Right cardiac atrium (tissue), 5 donors: ENCODE measurements at places on chromosomes 2 and 18. TPM values are rescaled to one million over a fixed set of nuclear protein-coding genes. Genes with fewer than 3 reads are reported as not detected.
A peak's percentile ranks its signal among the peaks of the same experiment; 100 is the strongest.

Gene FKBP7
- total RNA-seq = 15.6 TPM

GRCh38 chr18:68448736-68449135 is 266.2 kb downstream of the TMX3 start:
- no peak for DNase-seq

Gene VIT
- total RNA-seq = 25.0 TPM

GRCh38 chr2:239159476-239159911 is 241.3 kb downstream of the HDAC4 start:
- DNase-seq = no peak

Gene VWA3B
- 0.28 TPM for total RNA-seq

DNA sequence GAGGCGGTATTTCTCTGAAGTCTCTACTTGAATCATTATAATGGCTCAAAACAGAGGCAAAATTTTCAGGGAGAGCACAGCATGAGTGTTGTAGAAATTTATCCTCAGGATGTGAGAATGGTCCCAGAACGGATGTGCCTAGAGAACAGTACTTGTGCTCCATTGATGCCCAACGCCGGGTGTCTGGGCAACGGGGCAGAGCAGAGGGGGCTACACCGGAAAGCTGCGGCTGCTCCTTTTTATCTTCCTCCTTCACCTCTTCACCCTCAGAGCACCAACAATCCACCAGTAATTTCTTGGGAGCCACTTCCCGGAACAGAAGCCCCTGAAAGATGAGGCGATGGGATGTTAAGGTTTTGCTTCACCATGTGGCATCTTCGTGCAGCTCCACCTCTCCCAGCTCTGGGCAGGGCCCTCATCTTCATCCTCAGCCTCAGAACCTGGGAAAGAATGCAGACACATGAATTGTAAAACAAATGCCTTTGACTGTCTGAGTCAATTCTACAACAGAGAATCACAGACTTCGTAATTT is 71.5 kb downstream of the PTGR3 start:
- no peak for DNase-seq

Gene TTL
- total RNA-seq = 35.3 TPM

DNA sequence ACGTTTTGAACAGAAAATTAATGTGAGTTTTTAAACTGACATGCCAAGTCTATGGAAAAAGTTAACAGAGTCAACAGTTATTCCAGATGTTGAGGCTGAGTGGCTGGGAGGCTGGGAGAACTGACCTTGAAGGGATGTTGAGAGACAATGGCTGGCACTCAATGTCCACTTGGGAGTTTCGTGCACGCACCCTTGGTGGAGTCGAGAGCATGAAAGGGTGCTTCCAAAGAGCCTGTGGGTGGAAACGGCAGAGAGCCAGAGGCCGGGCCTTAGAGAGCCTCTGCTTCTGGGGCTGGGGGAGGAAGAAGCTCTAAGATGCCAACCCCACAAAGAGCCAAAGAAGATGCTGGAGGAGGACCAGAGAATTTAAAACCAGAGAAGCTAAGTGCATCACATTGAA is 63.4 kb upstream of the L3MBTL4 start:
- no peak for DNase-seq

GRCh38 chr2:689237-689636 is 12.0 kb upstream of the TMEM18 start:
- DNase-seq = no peak

GRCh38 chr2:205706769-205707381 is 24.6 kb downstream of the NRP2 start:
- peak; percentile 86 for DNase-seq

Gene SNTG2
- total RNA-seq = 2.0 TPM

Gene CNDP1
- total RNA-seq = not detected

- DNase-seq = no peak
These were observed 212.6 kb upstream of the PARD3B start for GRCh38 chr2:204332706-204333105.

Gene FZD7
- total RNA-seq = 15.2 TPM

GRCh38 chr2:61670591-61671501 is 132.7 kb upstream of the XPO1 start:
- peak; percentile 72 for DNase-seq

DNA sequence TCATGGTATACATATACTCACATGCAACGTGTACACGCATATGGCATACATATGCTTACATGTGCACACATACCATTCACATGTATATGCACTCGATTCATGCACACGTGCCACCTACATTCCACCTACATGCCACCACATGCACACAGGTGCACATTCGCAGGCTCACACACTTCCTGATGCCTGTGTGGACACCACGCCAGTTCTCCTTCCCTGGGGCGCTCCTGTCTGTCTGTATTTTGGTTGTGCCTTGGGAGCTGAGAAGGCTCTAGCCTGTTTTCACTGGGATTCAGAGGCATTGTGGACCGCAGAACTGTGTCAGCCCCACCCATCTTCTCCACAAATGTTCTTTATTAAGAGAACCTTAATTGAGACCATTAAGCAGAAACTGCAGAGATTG is 96.6 kb upstream of the CTDP1 start:
- no peak for DNase-seq

- no peak for DNase-seq
These were observed 551.8 kb upstream of the SOX11 start for GRCh38 chr2:5140347-5140746.

DNA sequence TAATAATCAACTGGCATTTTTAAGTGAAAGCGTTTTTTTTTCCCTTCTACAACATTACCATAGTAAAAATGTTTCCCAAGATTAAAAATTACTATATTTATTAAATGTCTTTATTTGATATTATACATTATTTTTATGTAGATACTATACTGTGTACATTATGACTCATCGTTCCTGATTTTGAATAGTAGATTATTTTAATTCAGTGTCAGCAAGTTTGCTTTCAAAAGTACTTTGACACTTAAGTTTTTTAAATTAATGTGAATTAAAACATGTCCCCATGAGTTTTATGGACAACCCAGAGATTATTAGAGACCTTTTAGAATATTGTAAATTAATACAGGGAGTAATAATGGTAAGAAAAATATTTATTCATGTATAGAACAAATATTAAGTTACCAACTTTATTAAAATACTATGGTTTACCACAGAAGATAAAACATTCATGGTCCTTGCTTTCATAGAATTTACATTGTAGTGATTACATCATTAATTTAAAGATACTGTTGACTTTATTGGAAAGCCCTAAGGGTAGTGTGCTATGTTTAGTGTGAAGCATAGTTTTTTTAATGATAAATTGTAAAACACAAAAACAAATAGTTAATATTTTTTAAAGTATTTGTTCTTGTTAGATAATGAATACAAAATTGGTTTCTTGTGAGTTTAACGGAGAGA is 21.9 kb downstream of the DYNC1I2 start:
- DNase-seq = no peak

Gene DUSP2
- total RNA-seq = 1.7 TPM

- peak; percentile 97 for DNase-seq
These were observed at the start of gene DNPEP for GRCh38 chr2:219387306-219388120. TSS of gene DNPEP (minus strand) at chr2:219387912. CDS start at chr2:219387794, 118 bp downstream.

Gene CIDEA
- 5.8 TPM for total RNA-seq

Gene RAB12
- 112 TPM for total RNA-seq

Gene MFSD6
- 30.6 TPM for total RNA-seq

GRCh38 chr18:58354051-58354450 is 274.8 kb downstream of the ALPK2 start:
- DNase-seq = no peak

Gene LHCGR
- not detected for total RNA-seq
